Activated CD4-positive, alpha-beta T cell treated with anti-CD3 and anti-CD28 coated beads, Interleukin-2, Interleukin-4, amounts not matched to agents 100 ng/mL and 50 ng/mL, durations not matched to agents 16 hours and 8 hours (primary cell): ENCODE measurements at places on chromosomes 6 and 20.

GRCh38 chr20:50799890-50800550 lies 5.2 kb downstream of the BCAS4 start:
- no peak for DNase-seq

DNA sequence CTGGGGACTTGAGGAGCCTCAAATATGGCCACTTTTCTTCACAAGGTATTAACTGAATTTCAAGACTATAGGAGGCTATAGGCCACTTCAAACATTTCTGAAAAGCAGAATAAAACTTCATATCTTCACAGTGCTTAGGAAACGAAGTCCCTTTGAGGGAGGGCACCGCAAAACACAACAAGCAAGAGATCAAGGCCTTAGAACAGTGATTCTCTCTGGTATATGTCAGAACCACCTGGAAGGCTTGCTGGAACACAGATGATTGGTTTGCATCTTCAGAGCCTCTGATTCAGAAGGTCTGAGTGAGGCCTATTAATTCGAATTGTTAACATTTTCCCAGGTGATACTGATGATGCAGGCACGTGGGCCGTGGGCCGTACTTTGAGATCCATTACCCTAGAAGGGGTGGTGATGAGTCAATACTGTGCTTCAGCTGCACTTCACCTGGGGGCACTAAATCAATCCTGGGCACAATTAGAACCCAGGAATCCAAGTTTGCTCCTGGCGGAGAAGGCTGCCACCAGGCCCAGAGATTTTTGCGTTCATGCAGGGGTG lies 10.7 kb downstream of the SUN5 start:
- no peak for DNase-seq

- DNase-seq, result no peak
Observed at GRCh38 chr6:134029495-134030455, 22.6 kb downstream of the SLC2A12 start.

DNA sequence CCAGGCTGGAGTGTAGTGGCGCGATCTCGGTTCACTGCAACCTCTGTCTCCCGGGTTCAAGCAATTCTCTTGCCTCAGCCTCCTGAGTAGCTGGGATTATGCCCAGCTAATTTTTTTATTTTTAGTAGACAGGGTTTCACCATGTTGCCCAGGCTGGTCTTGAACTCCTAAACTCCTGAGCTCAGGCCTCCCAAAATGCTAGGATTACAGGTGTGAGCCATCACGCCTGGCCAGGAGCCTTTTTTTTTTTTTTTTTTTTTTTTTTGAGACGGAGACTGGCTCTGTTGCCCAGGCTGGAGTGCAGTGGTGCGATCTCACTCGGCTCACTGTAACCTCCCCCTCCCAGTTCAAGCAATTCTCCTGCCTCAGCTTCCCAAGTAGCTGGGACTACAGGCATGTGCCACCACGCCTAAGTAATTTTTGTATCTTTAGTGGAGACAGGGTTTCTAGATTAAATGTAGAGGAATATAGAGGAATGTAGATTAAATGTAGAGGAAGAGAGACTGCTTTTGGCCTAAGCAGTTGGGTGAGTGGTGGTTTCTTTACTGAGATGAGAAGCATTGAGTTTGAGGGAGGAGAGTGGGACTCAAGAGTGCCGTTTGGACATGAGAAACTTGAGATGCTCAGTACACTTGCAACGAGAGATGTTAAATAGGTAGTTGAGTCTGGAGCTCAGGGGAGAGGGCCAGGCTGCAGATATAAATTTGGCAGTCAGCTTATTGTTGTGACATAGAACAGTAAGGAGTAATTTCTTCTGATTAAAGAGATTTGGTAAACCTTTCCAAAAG lies 16.7 kb downstream of the VAPB start:
- no peak for DNase-seq

DNA sequence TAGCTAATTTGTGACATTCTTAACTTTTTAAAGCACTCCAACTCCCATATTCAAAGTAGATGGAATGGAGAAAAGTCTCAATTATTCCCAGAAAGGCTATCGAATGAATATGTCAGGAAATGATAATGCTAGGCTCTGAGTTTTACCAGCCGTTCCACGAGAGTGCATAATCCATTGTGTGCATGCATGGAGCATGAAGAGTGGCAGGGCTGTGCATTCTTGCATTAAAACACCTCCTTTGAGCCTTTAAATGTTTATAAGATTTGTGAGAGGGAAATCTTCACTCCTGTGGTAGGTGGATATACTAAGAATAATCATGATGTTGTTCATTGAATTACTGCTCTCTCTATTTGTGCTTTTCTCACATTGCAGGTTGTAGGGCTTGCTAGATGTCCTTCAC lies 178.3 kb downstream of the CARMIL1 start:
- no peak for DNase-seq

DNA sequence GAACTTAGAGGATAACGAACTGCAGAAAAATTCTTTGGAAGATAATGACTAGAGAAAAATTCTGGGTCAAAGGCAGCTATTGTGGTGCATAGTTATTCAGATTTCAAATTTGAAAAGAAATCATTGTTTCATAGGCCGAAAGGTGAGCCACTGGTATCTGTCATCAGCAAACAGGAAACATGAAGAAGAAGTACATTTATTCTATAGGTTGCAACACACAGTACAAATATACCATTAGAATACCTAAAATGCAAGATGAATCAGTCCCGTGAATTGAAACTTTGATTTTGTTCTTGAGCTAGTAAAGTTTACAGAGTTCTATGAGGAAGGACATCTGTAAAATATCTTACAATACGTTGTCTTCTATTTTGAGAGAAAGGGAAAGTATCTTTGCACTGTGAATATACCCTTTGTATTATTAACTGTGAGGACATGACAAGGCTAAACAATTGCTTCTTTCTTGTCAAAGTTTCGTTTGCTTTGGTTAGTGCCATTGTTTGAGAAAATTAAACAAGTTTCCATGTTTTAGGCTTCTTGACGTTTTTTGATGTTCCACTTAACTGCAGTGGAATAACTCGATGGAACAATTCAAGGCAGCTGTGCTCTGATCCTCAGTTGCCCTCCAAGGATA lies 84.7 kb downstream of the HDGFL1 start:
- no peak for DNase-seq

- DNase-seq, result no peak
Observed at GRCh38 chr6:79989641-79990040, 14.8 kb upstream of the TTK start.
